Activated T-cell treated with anti-CD3 and anti-CD28 coated beads, Interleukin-2, amount 50 U/mL, for 24 hours (primary cell): ENCODE measurements at places on chromosomes 4 and X.

DNA sequence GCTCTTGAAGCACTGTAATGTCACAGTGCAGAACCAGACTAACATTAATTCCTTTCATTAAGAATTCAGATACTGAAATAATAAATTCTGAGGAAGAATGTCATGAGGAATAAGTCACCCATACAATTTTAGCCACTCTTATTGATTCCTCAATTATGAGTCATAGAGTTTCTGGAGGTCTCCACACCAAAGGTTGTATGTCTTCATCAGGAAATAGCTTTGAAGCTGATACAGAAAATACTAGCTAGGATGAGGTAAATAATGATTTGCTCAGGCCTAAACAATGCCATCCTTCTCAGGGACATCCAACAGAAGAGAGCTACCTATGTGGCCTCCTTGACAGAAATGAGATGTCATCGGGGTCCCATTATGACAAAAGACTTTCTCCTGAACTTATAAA lies 238.8 kb downstream of the OR13H1 start:
- no peak for DNase-seq

DNA sequence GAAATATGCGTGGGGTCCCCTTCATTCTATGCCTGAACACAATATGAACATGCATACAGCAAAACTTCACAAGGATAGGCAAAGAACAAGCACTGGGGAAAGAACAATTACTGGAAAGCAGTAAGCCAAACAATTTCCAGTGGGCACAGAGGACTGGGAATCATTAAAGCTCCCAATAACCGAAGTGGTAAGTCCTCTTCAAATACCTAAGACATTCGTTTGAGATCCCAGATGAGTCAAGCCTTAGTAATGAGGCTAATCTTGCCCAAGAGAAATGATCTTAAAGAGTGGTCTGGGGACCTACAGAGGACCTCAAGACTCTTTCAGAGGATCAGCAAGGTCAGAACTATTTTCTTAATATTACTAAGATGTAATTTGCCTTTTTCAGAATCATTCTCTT lies 28.6 kb downstream of the ANAPC10 start:
- no peak for DNase-seq

DNA sequence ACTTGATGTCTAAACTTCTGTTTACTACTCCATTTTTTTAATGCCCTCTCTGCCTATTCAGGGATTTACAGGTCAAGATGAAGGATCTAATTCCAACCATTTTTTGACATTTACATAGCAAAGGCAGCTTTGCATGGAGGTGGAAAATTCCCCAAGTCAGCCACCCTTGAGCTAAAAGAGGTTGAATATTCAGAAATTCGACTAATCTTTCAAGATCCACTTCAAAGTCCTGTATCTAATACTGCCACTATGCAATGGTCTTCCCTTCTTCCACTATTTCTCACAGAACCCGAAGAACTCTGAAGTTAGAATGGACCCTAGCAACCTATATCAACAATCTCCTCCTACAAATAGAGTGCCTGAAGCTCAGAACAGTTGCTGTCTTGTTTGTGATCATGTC lies 21.6 kb downstream of the CFAP97 start:
- no peak for DNase-seq

- DNase-seq, result no peak
Observed at GRCh38 chr4:134885436-134885835, 683.8 kb upstream of the PABPC4L start.
